ENCODE measurements at places on chromosomes 12 and 14.

DNA sequence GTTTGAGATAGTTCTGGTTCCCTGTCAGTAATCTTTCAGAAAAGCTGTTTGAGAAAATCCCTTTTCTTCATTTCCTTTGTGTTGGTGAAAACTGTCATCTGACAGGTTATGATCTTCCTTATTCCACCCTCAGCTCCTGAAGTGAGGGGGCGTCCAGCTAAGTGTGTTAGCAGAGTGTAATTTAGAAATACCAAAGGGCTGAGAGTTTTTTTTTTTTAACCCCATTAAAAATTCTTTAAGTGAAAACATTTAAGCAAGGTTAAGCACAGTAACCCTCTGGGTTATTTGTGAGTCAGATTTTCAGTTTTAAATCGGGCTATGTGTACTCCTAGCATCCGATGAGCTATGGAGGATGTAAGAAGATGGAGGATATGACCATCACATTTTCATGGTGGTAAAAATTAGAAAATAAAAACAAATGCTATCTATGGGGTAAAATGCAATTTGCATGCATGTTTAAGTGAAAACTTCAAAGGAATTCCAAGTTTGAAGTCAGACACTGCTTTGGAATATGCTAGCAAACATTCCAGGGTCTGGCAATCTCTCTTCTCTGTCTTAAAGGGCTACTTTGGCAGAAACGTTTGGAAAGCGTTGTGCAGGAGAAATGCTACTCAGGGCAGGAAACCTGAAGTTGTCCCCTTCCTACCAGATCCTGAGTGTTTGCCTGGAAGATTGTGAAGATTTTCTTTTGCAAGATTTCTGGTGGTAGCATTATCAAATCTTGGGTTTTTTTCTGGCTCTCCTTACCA lies 197.0 kb upstream of the PRICKLE1 start:
- no peak for DNase-seq

DNA sequence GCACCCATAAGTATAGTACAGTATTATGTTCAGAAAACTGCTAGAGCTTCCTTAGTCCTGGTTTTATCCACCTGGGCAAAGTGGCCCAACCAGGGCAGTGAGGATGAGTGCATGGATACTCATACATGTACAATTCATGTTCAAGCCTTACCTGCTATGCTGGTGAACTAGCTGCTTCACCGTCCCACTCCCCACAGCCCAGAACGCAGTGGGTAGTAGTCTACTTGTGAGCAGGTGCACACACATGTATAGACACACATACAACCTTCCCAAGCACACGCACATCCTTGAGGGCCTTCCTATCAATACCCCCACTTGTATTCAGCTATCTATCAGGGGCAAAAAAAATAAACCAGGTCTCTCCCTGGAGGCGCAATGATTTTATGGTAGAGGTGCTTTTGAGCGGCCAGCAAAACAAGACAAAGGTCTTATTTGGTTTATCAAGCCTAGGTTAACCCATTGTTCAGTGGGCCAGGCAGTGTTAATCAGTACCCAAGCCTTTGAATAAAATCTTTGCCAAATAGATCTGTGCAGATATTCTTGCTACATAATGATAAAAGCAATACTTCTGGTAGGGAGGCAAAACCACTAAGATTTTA lies 69.8 kb downstream of the ZFP36L1 start:
- DNase-seq: no peak

GRCh38 chr14:104227806-104228205 lies 89.4 kb downstream of the KIF26A start:
- no peak for DNase-seq

- DNase-seq: no peak
Measured at GRCh38 chr14:88321692-88322503, 1.2 kb downstream of the KCNK10 start.

GRCh38 chr14:99540196-99541032 lies 59.2 kb downstream of the CCNK start:
- no peak for DNase-seq

GRCh38 chr12:54411391-54412241 lies 7.5 kb downstream of the ITGA5 start:
- no peak for DNase-seq

DNA sequence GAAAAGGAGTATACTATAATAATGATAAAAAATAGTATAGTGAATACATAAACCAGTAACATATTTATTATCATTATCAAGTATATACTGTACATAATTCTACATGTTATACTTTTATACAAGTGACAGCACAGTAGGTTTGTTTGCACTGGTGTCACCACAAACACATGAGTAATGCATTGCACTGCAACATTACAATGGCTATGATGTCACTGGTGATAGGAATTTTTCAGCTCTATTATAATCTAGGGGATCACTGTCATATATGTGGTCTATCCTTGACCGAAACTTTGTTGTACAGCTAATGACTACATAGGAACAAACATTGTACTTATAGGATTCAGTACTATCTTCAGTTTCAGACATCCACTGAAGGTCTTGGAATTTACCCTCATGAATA lies 165.8 kb upstream of the SYT1 start:
- DNase-seq: no peak
